ENCODE measurements at places on chromosomes 12 and 14.

DNA sequence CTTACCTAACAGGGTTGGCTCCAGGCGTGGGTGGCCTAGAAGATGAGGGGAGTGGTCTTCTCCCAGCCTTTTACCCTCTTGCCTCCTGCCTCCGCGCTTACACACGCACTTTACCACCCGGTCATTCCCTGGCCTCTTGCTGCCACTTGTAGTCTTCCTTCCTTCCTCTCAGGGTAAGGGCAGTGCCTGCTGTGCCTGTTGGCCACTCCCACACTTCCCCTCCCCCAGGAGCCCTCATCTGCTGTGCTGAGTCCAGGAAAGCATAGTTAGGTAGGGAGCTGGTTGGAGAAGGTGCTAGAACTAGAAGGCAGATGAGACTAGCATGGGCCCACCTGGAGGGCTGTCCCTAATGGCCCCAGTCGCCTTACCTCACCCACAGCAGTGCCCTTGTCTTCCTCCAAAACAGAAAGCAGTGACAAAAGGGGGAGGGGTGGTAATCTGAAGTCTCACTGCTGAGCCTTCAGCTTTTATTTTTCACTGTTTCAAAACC, 54.3 kb upstream of the SRSF5 start:
- no peak for DNase-seq

GRCh38 chr12:52230364-52231281, 2.4 kb upstream of the KRT7 start:
- no peak for DNase-seq

DNA sequence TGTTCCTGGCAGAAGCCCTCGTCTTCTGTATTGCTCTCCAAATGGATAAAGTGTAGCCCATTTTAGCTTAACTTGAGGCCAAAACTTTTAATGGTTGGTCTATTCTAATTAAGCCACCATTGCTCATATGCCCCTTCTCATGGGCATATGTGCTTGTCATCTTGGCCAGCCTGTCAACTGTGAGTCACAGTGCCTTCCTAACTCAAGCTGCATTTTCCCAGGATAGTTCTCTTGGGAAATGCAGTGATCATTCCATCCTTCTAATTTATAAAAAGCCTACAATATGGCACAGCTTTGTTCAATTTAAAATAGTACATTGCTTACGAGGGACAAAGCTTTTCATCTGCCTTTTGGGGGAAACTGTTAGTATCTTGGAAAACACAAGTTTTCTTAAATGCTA, 6.6 kb downstream of the PTHLH start:
- no peak for DNase-seq

- no peak for DNase-seq
Measured at GRCh38 chr14:75547552-75548250, 25.4 kb downstream of the BATF start.

GRCh38 chr12:49950273-49951251, at the start of gene AQP2:
AQP2 (plus strand) TSS chr12:49950737; CDS start chr12:49950831, 94 bp downstream.
- no peak for DNase-seq

DNA sequence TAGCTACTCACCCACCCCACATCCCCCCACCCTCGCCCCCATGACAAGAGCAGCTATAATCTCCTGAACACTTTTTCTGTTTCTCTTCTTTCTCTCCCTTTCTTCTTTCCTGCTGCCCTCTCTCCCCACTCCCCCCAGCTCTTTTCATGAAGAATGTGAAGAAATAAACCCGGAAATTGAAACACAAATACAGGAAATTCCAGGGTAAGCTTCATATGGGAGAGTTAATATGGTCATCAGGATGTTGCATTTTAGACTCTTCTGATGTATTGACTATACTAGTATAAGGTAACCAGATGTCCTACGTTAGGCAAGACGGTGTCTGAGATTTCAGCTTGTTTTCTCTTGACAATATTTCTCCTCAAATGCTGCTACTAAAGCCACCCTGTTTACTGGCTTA, 41.6 kb upstream of the LRIG3 start:
- no peak for DNase-seq

Measured in GM13977 (cell line).